ENCODE measurements at places on chromosomes 2 and 18.

DNA sequence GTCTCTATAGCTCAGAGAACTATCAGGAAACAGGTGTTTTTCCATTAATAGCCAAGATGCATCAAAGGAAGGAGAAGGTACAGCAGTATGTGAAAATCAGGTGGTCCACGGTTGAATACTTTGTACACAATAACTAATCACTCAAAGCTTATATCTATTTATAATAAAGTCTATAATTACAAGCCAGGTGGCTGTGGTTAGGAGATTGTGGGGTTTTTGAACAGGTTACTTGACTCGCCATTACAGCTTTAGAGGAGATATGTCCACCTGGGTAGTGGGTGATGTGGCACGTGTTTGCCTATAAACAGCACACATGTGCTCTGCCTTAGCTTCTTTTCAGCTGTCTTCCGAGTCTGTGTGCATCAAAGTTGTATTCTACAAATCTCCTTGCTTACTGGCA, 892.2 kb upstream of the ZEB2 start:
- no peak for DNase-seq

- DNase-seq, result no peak
These were observed 580.6 kb upstream of the SOX11 start for GRCh38 chr2:5111581-5111980.

DNA sequence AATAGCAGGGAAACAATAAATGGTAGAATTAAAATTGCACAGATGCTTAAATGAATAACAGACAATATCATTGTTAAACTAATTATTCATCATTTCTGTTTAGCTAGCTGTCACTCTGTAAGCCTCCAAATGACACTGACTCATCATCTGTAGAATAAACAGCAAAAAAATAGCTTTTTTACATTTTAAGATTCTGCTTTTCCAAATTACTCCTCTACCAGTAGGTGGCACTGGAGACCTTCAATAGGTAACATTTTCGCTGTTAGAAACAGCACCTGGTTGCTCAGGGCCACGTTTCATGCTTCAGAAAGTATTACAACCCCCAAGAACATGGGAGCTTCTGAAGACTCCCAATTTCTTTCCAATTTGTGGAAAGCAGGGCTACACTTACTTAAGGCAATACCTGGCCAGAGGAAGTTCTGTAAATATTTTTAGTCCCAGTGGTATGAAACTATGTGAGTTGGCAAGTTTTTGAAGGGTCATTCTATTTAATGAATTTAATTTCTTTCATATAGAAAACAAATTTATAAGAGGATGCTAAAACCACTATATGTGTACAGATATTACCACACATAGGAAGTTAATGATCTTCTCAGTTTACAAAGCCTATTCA, 45.4 kb downstream of the TTN start:
- no peak for DNase-seq

DNA sequence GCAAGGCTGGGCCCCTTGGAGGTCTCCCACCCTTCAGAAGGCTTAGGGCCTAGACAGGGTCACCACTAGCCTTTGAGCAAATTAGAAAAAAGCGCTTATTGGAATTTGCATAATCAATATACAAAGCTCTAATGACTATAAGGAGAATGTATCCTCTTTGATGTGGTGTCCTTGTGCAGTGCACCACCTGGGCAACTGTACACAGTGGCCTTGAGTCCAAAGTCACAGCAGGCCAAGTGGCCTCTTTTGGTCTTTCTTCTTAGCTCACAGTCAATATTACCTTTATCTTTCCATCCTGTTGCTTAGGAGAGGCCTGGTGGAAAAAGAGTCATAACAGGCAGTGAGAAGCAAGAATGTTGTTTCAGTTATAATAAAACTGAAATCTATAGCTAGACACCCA, 19.7 kb upstream of the ST3GAL5 start:
- no peak for DNase-seq

GRCh38 chr2:17363846-17364245, 154.4 kb downstream of the RAD51AP2 start:
- DNase-seq, result no peak

DNA sequence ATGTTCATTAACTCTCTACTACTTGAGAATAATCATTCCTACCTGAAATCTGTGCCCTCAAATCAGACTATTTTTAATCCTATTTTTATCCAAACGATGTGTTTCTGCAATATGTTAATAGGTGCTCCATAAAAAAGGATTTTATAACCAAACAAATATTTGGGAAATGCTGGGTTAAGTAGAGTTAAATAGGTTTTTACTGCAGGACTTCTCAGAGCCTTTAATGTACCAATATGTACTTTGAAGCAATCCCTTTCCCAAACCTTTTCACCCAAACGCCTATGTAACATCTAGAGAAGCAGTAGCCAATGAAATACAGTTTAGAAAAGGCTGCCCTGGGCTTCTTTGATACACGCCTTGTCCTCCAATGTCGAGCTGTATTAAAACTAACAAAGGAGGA, 182.5 kb downstream of the SP3 start:
- no peak for DNase-seq

DNA sequence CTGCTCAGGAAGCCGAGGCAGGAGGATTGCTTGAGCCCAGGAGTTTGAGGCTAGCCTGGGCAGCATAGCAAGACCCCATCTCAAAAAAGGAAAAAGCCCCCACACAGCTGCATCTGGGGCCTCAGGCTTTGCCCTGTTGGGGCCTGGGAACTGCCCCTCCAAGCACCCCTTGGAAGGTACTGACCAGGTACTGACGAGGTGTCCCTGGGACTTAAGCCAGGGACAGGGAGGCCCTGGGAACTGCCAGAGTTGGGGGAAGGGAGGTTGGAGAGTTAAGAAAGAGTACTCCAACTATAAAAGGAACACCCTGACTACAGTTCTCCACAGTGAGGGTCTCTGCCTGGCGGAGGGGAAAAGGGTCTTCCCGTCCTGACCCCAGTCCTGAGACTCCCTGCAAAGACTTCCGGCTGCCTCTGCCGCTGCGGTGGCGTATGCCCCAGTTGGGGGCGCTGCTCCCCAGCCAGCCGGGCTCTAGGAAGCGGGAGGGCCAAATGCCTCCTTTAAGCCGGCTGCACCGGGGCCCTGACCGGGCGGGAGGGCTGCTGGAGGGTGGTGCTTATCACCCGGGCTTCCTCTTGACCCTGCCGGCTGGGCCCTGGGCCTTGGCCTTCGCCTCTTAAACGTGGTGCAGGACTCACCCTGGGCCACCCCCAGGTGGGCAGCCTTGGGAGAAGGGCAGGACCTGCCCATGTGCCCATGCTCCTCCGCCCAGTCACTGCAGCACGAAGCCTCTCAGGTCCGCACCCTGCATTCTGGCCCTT, 12.8 kb downstream of the SLC30A3 start:
- DNase-seq, result no peak

DNA sequence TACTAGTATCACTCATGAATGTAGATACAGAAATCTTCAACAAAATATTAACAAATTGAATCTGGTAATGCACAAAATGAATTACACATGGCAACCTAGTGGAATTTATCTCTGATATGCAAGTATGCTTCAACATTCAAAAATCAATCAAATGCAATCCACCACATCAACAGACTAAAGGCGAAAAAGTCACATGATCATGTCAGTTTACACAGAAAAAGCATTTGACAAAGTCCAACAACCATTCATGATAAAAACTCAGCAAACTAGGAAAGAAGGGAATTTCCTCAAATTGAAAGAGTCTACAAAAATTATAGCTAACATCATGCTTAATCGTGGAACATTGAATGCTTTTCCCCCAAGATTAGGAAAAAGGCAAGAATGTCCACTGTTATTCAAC, 150.5 kb upstream of the BCL2L11 start:
- no peak for DNase-seq

GRCh38 chr2:229869226-229869625, 52.6 kb downstream of the TRIP12 start:
- no peak for DNase-seq

DNA sequence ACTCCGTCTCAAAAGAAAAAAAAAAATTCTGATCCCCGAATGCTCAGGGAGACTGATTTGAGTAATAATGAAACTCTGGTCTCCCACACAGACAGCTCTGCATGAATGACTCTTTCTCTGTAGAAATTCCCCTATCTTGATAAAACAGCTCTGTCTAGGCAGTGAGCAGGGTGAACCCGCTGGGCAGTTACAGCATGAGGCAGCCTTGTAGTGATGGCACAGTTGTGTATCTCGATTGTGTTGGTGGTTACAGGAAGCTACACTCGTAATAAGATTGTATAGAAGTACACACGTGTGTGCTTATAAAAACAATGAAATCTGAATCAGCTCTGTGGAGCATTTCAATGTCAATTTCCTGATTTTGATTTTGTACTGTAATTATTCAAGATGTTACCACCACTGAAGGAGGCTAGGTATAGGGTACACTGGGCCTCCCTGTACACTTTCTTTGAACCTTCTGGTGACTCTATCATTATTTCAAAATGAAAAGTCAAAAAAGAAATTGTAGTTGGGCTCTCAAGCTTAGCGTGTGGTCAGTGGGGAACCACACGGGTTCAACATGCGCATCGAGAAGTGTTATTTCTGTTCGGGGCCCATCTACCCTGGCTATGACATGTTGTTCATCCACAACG, 34.9 kb upstream of the ATP8B1 start:
- no peak for DNase-seq

- no peak for DNase-seq
These were observed 88.4 kb downstream of the MEP1B start for GRCh38 chr18:32278177-32278799.

- DNase-seq, result no peak
These were observed 80.9 kb downstream of the CABYR start for GRCh38 chr18:24219561-24220317.

GRCh38 chr2:196097864-196098660, 29.4 kb upstream of the DNAH7 start:
- no peak for DNase-seq

DNA sequence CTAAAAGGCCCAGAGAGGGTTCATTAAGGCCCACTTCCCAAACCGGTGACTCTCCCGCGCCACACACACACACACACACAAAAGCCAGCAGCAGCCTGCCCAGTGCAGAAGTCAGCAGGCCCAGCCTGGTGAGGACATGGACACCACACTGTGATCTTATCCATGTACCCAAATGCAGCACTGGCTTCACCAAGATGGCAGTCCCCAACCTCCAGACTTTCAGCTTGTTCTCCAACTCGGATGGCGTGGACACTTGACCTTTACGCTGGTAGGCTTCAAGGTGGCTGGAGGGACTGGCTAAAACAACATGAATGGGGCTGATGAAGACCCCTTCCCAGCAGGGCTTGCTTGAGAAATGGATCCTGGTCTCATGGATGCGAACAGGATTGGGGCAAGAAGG, 50.4 kb downstream of the TNS1 start:
- DNase-seq, result no peak

GRCh38 chr2:114122930-114123329, 233.0 kb downstream of the ACTR3 start:
- no peak for DNase-seq

DNA sequence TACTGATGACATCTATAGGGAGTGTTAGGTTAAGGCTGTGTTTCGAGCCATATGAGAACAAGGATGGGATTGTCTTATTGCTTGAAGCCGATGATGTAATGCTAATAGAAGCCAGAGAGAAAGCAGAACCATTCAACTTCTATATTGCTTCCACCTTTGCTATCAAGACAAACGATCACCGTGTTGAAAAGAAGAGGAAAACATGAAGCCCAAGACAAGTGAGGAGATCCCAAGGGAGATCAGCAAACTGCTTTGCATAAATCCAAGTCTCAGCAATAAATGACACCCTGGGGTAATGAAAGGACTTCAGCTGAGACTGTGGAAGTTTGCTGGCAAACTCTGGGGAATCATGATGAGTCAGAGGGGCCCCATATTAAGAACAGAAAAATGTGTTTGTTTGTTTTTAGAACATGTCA, 206.2 kb downstream of the NCKAP5 start:
- no peak for DNase-seq

- no peak for DNase-seq
These were observed 20.9 kb upstream of the SMAD4 start for GRCh38 chr18:51009072-51009471.

DNA sequence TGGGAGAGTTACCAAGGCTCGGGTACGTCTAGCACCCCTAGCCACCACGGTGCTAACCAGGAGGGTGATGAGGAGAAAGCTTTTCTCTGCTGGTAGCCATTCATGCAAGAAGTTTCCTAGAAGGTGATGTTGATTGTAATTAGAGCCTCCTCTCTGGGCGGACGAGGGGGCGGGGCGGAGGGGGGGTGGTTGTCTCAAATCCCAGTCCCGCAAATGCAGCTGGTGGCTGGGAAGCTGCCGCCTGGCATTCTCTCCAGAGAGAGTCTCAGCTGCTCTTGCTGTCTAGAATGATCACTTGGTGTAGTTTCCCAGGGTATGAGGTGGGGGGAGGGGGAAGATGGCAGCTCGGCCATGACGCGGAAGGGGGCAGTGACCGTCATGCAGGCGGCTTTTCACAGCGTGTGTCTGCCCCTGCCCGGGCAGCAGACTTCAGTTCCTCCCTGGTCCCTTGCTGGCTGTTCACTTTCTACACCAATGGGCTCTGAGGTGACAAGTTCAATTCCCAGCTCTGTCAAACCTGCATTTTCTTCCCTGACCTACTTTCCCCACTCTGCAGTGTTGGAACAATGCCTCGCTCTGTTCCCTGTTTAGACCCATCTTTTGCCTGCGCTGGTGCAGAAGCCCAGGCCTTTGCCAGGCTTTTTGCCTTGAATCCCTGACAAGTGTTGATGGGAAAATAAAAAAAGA, 61.5 kb upstream of the KLF7 start:
- DNase-seq, result no peak

GRCh38 chr18:26791676-26792075, 73.8 kb downstream of the AQP4 start:
- DNase-seq, result no peak

DNA sequence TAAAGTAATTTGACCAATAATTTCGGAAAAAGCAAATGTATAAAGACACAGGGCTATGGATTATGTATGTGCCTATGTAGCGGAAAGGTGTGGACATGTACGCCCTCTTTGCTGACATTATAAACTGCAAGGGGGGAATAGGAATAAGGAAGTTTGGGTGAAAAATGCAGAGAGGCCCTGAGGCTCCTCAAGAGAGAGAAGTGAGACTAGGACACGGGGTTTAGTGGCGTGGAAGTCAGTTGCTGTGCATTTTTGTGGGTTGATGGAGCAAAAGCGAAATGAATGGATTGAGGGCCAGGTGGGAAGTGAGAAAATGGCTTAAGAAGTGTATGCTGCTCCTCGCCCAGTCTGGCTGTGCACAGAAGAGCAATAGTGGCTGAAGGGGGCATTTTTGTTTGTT, 96.2 kb upstream of the B3GNT7 start:
- no peak for DNase-seq

- no peak for DNase-seq
These were observed 5.6 kb downstream of the ZAP70 start for GRCh38 chr2:97718942-97719341.

Measured in stimulated activated CD8-positive, alpha-beta memory T cell treated with anti-CD3 and anti-CD28 coated beads, Interleukin-7, amount 100 ng/mL, for 4 hours (primary cell).